ENCODE measurements at places on chromosomes 12 and 14.

DNA sequence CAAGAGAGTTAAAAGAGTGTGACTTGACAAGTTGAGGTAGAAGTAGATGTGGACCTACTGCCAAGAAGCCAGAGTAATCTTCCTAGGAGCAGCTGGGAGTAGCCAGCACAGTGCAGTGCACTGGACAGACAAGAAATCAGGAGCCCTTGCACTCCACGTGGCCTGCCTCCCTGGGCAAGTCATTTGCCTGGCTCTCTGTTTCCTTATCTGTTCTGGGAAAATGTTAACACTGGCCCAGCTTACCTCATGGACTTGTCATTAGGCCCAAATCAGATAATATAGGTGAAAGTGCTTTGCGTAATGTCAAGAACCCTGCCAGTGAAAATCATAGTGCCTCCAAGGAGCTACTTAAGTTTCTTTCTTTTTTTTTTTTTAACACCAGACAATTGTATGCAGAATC lies 19.2 kb downstream of the SLC7A8 start:
- DNase-seq: no peak

DNA sequence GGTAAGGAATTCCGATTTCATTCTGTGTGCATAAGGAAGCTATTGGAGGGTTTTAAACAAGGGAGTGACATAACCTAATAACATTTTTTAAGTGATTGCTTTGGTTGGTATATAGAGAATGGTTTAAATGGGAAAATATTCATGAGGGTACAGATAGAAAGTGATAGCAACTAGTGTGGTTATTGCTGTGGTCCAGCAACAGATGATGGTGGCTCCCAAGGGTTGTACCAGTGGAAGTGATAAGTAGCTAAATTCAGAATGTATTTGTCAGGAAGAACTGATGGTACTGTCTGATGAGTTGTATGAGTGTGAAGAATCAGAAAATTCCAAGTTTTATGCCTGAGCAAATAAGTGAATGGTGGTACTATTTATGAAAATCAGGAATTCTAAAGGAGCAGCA lies 2.6 kb upstream of the CNOT2 start:
- no peak for DNase-seq

GRCh38 chr14:91258011-91258618 lies 13.6 kb upstream of the GPR68 start:
- DNase-seq: peak; percentile 60

GRCh38 chr12:100845095-100845494 lies 50.5 kb downstream of the ANO4 start:
- DNase-seq: no peak

DNA sequence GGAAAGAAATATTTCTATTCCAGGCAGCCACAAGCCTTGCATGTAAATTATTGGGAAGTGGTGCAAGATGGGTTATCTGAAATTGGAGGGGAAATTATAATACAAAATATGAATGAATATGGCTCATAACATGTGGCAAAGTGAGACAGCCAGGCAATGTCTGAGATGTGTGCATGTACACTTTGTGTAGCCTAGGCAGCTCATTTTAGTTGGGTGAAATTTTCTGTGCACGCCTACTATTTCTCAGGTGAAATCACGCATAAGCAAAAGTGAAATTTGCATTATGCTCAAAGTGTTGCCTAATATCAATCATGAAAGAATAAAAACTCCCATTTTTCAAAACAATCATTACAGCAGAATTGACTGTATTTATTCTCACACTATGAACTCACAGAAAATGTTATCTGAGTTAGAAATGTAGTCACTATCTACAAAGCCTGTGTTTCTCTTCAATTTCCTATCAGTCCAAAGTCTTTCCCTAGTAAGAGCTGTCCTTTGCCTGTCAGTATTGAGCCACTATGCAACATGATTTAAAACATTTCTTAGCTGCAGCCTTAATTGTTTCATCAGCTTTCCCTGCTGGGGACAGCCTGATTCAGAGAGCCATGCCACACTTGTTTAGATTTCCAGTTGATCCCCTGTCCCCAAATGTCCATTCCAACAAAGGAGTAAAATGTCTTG lies 80.7 kb downstream of the EPS8 start:
- no peak for DNase-seq

DNA sequence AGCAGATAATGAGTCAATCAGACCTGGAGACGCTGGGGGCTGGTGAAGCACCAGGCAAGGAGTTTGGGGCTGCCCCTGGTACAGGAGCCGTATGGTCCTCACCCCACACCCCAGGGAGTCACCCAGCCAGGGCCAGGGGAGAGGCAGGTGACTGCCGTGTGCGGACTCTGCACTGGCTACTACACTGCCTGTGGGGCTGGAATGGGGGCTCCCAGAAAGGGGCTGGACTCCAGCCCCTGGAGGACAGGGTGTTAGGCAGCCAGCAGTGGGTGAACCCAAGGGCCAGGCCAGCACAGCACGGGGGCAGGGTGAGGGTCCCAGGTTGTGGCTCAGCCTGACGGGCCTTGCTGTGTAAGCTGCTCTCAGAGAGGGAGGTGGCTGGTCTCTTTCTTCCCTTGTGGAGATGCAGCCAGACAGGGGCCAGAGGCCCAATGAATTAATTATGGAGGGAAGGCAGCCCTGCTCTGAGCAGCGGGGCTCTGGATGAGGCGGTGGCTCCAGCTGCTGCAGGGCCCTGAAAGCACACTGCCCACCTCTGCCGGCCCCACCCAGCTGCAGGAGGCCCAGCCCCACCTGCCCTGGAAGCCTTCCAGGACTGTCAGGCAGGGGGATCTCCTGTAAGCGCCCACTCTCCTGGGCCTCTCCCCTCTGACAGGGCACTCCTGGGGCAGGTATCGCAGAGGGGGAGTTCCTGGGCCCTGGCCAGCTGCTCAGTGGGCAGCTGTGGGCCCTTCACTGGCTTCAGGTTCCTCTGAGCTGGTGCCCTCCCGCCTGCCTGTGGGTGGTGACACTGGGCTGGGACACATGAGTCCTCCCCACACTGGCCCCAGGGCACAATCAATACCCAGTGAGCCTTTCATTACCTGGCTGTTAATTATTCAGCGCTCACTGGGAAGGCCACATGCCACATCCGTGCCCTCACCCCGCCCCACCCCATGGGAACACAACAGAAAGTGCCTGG lies 142.5 kb upstream of the C14orf180 start:
- DNase-seq: no peak

GRCh38 chr12:106602076-106602475 lies 19.3 kb downstream of the RFX4 start:
- DNase-seq: no peak

- DNase-seq: no peak
These were observed 53.8 kb downstream of the VWF start for GRCh38 chr12:6070472-6071257.

GRCh38 chr12:26252946-26253345 lies 57.6 kb downstream of the SSPN start:
- DNase-seq: no peak

- no peak for DNase-seq
These were observed at the start of gene KRT86 for GRCh38 chr12:52274521-52275120. KRT86 (plus strand) TSS chr12:52274645; CDS start chr12:52301917, 27,272 bp downstream.

- no peak for DNase-seq
These were observed 91.8 kb downstream of the KIF21A start for GRCh38 chr12:39351153-39351552.

- DNase-seq: no peak
These were observed 3.3 kb downstream of the ARHGAP9 start for GRCh38 chr12:57476162-57476992.

DNA sequence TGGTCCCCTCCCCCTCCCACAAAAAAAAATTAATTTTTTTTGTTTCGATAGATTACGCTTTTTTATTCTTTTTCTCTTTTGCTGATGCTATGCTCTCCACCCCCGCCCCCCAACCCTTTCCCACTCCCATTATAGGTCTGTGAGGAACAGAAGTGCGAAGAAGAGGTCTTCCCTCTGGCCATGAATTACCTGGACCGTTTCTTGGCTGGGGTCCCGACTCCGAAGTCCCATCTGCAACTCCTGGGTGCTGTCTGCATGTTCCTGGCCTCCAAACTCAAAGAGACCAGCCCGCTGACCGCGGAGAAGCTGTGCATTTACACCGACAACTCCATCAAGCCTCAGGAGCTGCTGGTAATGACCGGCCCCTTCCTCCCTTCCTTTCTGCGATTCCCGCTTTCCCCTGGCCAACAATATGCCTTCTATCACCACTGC lies 2.3 kb downstream of the CCND2 start:
- DNase-seq: no peak

DNA sequence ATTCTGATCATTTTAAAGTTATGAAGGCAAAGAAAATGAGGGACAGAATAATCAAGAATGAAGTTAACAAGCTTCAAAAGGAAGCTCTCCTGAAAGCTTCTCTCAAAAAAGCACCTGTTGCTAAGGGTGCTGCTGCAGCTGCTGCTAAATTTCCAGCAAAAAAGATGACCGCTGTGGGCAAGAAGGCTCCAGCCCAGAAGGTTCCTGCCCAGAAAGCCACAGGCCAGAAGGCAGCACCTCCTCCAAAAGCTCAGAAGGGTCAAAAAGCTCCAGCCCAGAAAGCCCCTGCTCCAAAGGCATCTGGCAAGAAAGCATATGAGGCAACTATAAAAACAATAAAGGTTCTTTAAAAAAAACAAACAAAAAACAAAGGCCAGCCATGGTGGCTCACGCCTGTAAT lies 52.7 kb upstream of the NR2C1 start:
- DNase-seq: no peak

GRCh38 chr12:86137936-86138335 lies 118.3 kb downstream of the MGAT4C start:
- peak; percentile 93 for DNase-seq

- no peak for DNase-seq
These were observed 53.5 kb downstream of the ARMH4 start for GRCh38 chr14:58098507-58098906.

GRCh38 chr14:63343878-63344277 lies 25.1 kb upstream of the GPHB5 start:
- peak; percentile 63 for DNase-seq

DNA sequence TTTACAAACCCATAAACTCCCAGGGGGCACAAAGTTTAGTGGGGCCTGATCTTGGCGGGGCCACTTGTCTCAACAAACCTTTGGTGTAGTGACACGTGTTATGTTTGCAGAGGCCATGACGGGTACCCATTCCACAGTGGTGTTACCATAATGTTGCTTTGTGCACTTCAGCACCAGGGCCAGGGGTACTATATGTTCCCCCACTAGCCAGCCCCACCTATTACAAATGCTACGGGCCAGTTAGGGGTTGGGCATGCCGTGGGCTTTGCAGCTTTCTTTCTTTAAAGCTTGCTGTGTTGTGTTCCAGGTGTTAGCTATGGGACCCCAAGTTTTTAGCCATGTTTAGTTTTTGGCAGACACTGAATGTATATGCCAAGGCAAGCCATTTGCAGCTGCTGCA lies 30.8 kb upstream of the G2E3 start:
- no peak for DNase-seq

- no peak for DNase-seq
These were observed 26.1 kb upstream of the ETV6 start for GRCh38 chr12:11623382-11623781.

GRCh38 chr14:76138758-76139723 lies 12.7 kb upstream of the GPATCH2L start:
- no peak for DNase-seq

DNA sequence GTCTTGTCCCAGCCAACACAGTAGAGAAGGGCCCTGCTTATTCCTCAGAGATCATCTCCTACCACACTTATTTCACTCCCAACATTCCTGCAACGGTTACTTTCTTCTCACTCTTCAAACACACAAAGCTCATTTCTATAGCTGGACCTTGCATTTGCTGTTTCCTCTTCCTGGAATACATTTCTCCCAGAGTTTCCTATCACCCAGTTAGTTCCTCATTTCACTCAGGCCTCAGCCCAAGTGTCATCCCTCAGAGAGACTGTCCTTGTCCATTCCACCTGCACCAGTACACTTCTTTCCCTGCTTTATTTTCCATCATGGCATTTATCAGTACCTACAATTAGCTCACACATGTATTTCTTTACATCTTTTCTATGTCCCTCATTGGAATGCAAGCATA lies 14.7 kb upstream of the STK38L start:
- DNase-seq: no peak

GRCh38 chr12:71438670-71439361 lies 782 bp upstream of the LGR5 start:
- DNase-seq: no peak

DNA sequence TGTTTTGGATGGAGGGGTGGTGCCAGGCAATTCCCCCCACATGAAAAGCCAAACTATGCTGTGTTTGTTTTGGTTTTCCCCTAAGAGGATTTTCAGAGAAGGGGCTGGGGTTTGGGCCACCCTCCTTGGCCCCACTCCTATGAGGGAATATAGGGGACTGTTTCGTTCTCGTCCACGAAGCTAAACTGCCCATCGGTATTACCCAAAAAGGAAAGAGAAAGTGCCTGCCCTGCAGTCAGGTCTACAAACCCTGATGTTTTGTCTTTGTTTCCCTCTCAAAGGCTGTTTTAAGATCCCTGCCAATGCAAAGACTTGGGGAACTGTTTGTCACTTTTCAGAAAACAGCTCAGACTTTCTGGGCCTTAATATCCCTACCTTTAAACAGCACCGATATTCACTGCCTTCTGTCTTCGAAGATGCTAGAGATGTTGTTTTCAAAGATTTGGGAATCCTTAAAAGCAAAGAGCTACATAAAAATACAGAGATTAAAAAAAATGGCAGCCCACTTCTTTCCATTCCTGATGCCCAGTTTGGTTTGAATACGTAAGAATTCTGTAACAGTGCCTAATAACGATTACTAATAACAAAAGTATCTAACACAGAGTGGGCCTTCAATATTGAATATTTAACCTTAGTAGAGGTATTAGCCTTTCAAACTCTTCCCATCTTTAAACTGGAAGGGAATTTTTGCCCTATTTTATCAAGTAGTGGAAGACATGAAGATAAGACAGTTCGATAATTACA lies 518.4 kb downstream of the MED13L start:
- DNase-seq: no peak

DNA sequence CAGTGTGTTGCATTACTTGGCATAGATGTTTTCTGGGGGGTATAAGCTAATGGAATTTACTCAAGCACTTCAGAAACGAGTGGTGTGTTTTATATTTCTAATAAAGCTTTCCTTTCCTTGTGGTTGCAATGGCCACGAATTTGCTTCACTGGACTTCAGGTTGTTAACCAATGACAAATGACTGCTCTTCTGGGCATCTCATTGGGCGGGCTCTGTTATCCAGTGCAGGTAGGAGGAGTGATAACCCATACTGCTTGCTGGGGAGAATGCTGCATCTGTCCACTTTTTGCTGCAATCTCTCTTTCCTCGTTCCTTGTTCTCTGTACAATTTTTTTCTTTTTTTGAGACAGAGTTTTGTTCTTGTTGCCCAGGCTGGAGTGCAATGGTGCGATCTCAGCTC lies 80.0 kb upstream of the RPH3A start:
- DNase-seq: no peak

DNA sequence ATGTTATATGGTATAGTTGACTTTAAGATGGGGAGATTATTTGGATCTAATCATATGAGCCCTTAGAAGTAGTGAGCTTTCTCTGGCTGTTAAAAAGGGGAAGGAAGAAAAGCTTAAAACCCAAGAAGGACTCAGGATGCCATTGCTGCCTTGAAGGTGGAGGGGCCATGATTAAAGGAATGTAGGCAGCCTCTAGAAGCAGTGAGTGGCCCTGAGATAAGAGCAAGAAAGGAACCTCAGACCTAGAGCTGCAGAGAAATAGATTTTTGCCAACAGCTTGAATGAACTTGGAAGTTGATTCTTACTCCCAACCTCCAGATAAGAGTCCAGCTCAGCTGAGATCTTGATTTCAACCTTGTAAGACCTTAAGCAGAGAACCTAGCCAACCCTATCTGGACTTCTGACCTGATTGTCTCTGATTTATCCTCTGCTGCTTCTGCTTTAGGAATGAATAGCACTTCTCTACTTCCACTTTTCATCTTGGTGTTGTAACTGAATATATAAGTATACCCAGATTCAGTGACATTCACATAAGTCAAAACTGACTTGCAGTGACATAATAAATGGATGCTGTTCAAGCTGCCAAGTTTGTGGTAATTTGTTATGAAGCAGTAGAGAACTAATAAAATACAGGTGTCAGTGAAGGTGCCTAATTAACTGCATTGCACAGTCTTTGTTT lies 33.5 kb downstream of the RAD51B start:
- no peak for DNase-seq

Data from fibroblast of skin of abdomen (primary cell).